Mammary epithelial cell (primary cell): ENCODE measurements at places on chromosomes 1 and 21. TPM values are rescaled to one million over a fixed set of nuclear protein-coding genes. Genes with fewer than 3 reads are reported as not detected.
A peak's percentile ranks its signal among the peaks of the same experiment; 100 is the strongest.

ADAMTS5 gene
- 22.3 TPM for total RNA-seq

DNA sequence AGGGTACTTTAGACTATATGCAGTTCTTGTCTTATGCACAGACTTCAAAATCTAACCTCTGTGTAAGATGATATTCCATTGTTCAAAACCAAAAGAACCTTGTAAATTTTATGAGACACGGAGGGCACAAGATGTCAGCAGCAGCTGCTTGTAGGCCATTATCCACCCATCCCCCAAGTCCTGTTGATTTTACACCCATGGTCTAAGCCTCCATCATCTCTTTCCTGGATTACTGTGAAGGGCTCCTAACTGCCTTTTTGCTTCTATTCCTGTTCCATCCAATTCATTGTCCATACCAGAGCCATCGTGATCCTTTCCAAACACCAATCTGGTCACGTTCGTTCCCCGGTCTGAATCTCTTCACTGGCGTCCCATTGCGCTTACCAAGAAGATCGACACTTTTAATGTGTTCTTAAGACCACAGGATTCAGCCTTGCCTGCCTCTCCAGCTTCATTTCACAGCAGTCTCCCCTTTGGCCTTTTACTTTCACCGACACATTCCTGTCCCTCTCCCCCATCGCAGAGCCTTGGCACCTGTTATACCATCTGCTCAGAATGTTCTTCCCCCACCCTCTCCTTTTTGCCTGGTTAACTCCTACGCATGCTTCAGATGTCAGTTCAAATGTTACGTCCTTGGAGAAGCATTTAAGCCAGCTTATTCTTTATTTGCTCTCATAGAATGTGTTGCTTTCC is 107.3 kb upstream of the POU3F1 start:
- no peak for DNase-seq

GRCh38 chr1:10399444-10399941 is 629 bp downstream of the PGD start:
- peak; percentile 58 for DNase-seq

DIRAS3 gene
- total RNA-seq: not detected in 2 replicates

DNA sequence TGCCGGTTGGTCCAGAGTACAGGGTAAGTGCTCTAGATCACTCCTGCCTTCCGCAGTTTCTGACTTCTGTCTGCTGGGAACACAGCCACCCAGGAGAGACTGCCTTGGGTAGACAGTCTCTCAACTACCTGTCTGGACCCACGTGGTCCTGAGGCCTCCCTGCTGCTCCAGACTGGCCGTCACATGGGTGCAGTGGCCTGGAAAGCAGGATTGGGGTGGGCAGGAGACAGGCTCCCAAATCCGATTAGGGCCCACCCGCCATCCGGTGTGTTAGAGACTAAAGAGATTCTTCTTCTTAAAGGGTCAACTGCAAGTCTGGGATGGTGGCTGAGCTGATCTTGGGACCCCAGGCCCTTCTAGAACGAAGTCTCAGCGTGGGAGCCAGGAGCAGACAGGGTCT is 105.5 kb downstream of the EBNA1BP2 start:
- no peak for DNase-seq

DNA sequence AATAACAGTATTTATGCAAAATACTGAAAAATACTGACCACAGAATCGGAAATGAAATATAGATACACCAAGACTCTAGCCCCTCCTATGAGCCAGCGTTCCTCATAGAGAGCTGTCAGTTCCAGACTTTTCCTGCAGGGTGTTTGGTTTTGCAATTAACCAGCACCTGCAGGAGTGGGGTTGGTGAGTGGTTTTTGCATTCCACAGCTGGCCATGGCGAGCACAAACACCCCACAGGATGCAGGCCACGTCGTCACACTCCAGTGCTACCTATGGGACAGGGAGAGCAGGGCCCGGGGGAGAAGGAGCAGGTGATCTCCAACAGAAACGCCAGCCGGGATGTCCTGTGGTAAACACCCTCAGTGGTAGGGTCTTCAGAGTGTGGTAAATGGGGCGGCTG is 94.1 kb downstream of the ERG start:
- DNase-seq: no peak

GRCh38 chr1:36143424-36143823 is 5.9 kb downstream of the TRAPPC3 start:
- DNase-seq: no peak

XCL1 gene
- total RNA-seq: not detected in 2 replicates

DNA sequence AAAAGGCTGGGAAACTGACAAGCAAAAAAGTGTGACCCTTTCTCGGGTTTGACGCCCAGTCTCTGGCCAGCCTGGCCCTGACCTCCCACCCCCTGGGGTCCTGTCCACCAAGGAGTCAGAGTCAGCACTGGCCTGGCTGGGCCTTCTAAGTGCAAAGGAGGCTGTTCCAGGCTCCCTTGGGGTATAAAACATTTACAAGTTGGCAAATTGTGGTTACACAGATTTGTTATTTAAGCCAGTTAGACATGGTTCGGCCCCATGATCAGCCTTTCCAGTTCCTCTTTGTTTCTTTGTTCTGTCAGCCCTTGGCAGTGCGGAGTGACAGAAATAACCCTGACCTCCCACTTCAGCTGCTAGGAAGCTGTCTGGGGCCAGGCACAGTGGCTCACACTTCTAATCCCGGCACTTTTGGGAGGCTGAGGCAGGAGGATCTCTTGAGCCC is 161.6 kb upstream of the RAB4A start:
- DNase-seq: no peak

GRCh38 chr1:119481951-119482350 is 25.1 kb upstream of the HSD3B1 start:
- DNase-seq: no peak

TSPAN2 gene
- total RNA-seq: 1.0 TPM

- peak; percentile 85 for DNase-seq
Measured at GRCh38 chr1:227885648-227886502, 61.9 kb downstream of the WNT9A start.

GRCh38 chr21:25387665-25388064 is 219.6 kb downstream of the MRPL39 start:
- no peak for DNase-seq

ADGRL4 gene
- total RNA-seq: not detected in 2 replicates

GRCh38 chr1:35032384-35032739 is 617 bp upstream of the ZMYM6 start:
- DNase-seq: no peak

CKS1B gene
- total RNA-seq: 95.6 and 120 TPM in 2 replicates
